ENCODE measurements at places on chromosomes 5 and 9.

DNA sequence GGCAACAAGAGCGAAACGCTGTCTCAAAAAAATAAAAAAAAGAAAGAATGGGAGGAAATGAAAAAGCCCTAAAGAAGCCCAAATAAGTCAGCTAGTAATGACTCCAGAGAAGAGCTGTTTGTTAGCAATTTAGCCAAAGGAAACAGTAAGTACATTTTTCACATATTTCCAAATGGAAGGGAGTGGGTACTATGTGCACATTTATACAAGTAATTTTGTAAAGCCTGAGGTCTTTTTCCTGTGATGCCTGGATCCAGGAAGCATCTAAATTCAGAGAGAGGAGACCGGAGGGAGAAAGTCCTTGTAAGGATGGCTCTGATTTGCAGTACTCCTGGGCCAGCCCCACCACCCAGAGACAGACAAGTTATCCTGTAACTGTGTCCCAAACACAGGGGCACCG lies 14.7 kb downstream of the FBP1 start:
- no peak for DNase-seq

GRCh38 chr9:77946969-77947620 lies 84.5 kb downstream of the GNAQ start:
- DNase-seq: no peak

DNA sequence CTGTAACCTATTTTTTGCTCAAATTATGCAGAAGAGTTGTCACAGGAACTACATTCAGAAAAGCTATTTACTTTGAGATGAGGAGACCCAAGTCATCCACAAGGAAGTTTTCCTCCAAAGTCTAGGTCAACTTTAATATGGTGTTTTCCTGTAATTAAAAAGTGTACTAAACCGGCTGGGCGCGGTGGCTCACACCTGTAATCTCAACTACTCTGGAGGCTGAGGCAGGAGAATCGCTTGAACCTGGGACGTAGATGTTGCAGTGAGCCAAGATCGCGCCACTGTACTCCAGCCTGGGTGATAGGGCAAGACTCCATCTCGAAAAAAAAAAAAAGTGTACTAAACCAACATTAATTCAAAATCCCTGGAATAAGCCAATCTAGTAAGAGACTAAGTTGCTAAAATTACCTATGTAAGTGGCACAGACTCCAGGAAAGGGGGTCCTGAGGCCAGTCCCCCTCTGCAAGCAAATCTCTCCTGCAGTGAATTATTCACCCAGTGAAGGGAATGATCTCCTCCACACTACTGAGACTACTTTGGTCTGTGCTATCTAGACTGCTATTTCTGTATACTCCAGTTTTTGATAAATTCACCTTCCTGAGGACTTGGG lies 38.9 kb downstream of the FNBP1 start:
- no peak for DNase-seq

DNA sequence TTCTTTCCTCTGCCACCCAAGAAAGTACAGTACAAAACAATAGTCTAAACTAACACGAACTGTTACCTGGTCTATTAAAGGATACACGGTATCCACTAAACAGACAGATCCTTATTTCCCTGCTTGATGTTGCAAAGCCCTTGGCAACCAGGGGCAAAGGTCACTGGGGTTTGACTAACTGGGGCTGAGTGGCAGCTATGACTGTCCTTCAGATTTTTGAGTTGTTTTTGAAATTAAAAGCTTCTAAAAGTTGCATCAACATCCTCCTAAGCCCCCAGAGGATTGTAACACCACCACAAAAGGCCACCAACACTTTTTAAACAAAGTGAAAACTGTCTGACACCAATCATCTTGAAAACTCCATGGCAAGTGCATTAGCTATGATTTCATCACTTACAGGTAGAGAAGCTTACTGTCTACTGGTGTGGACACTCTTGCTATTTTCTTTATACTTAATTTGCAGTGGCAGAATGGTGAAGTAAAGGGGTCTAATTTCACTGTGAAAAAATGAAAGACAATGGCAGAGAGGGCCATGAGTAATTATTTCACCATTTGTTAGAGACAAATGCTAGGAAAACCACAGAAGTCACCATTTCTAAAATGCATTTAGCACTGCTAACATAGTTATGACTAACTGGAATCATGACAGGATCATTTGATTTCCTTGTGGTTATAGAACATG lies 292.4 kb downstream of the EFNA5 start:
- no peak for DNase-seq

GRCh38 chr9:108786901-108787689 lies 68.7 kb downstream of the ACTL7B start:
- no peak for DNase-seq

DNA sequence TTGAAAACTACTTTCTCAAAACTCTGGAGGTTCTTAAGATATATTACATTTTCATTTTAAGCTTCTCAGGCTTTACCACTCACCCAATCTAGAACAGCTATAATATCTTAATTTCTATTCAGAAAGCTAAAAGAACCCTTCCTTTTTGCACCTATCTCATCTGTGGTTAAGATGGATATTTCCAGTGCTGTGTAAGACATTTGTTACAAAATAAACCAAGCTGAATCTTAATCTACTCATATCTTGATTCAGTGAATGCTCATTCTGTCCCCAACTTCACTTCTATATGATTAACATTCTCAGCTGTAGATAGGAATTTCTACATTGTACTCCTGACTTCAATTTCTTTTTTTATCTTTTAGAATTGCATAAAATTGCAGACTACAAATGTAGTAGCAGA lies 15.0 kb downstream of the ABHD17B start:
- DNase-seq: no peak

- DNase-seq: no peak
Measured at GRCh38 chr5:110476164-110476563, 250.3 kb downstream of the TMEM232 start.

GRCh38 chr5:87560528-87560927 lies 147.8 kb upstream of the CCNH start:
- no peak for DNase-seq

DNA sequence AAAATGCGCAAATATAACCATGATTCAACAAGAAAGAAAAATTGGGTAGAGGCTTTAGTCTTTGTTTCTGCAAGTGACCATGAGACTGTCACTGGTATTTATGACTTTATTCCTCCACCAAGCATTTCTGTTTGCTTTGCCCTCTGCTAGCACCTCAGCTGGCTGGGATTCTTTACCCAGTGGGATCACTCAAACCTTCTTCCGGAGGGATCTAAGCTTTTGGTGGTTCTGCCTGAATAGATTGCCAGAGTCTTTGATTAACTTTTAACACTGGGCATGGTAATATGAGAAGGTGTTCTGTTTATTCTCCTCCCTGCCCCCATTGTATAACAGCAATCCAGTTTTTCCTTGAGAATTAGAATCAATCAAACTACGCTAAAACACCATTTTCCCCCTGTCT lies 59.1 kb upstream of the FBN2 start:
- DNase-seq: no peak

DNA sequence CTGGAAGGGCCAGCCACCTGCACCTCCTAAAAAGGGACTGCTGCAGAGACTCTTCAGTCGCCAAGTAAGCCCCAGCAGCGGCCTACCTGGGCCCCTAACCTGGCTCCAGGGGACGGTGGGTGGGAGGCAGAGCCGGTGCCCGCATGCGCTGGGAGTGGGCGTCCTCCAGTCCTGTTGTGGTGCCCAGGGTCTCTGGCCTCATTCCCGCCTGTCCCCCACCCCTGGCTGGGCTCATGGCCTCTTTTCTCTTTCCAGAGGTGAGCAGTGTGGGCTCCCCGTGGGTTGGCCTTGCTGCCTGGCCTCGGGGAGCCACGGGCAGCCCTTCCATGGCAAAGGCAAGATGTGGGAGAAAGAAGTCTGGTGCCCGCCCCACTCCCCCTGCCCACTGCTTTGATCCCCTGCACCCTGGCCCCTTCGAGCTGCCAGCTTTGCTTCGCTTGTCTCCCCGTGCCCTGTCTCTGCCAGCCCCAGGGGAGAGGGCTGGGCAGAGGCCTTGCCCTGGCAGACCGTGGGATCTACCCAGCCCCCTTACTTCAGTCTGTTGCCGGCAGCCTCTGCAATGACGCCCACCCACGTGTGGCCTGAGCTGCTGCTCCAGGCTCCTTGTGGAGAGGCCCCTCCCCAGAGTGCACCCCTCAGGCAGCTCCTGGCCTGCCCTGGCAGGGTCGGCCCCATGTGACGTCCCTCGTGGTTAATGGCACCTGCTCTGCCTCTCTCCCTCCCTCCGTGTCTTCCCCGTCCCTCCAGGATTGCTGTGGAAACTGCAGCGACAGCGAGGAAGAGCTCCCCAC lies 5.4 kb upstream of the PRR7 start:
- no peak for DNase-seq

DNA sequence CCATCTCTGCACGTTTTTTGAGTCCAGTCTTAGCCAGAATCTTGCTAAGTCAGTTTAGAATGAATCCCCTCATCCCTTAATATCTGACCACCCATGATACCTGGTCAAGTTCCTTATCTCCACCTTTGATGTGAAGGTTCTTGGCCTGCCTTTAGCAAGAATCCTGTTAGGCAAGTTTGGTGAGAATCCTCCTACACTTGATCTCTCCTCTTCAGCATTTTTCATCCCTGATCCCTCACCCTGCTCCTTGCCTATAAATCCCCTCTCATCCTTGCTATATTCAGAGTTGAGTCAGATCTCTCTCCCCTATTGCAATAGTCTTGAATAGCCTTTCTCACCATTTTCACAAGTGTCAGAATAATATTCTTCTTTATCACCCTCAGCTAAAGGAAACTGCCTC lies 31.0 kb downstream of the SMIM23 start:
- DNase-seq: no peak

DNA sequence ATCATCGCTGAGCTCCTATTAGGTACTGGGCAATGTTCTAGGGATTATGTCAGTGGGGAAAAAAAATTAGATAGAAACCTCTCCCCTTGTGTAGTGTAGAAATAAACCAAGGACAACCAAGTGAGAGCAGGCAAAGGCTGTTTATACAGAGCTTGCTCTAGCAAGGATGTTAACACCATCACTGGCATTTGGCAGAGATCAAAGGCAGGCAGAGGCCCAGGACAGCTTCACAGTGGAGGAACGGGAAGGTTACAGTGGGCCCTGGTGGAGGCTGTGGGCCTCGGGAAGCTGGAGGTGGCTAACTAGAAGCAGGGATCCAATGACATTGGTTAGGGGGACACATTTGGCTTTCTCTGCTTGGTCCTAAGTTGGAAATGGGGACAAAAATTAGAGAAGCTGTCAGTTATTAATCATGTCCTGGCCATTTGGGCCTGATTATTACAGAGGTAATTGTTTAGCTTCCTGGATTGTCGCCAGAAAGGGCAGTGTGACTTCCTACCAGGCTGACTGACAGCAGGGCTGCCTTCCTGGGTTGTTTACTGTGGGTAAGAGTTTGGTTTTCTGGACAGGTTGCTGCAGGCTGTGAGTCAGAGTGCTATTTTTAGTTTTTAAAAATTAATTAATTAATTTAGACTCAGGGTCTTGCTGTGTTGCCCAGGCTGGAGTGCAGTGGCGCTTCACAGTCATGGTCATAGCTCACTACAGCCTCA lies 259.3 kb downstream of the ROR2 start:
- DNase-seq: no peak

DNA sequence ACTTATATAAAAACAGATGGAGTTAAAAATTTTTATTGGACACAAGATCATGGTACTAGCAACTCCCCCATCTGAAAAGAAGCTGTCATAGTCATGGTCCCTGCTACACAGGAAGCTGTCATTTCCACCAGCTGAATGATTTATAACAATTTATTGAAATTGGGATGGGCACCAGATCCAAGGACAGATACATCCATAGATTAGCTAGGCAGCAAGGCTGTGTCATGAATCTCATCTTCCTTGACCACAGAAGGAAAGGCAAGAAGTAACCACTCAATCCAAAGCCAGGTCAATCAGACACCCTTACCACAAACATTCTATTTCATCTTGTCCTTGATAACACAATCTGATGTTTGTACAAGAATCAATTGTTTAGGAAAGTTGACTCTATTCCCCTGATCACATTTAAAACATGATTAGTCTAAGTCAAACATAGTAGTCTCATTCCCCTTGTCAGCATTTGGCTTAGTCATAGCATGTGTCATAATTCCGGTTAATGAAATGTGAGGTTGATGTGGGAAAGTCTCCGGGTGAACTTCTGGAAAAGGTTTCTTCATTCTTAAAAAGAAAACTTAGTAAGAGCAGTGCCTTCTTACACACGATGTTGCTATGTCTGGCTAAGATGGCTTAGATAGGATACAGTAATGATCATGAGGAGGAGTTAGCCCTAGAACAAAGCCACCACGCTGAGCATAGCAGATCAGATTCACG lies 462.6 kb upstream of the PAPPA start:
- DNase-seq: no peak

- DNase-seq: no peak
Measured at GRCh38 chr5:123512611-123513461, 859 bp downstream of the CSNK1G3 start.

- no peak for DNase-seq
Measured at GRCh38 chr5:14756478-14756877, 92.0 kb downstream of the OTULIN start.

- DNase-seq: no peak
Measured at GRCh38 chr5:2238732-2239131, 356.0 kb upstream of the IRX4 start.

DNA sequence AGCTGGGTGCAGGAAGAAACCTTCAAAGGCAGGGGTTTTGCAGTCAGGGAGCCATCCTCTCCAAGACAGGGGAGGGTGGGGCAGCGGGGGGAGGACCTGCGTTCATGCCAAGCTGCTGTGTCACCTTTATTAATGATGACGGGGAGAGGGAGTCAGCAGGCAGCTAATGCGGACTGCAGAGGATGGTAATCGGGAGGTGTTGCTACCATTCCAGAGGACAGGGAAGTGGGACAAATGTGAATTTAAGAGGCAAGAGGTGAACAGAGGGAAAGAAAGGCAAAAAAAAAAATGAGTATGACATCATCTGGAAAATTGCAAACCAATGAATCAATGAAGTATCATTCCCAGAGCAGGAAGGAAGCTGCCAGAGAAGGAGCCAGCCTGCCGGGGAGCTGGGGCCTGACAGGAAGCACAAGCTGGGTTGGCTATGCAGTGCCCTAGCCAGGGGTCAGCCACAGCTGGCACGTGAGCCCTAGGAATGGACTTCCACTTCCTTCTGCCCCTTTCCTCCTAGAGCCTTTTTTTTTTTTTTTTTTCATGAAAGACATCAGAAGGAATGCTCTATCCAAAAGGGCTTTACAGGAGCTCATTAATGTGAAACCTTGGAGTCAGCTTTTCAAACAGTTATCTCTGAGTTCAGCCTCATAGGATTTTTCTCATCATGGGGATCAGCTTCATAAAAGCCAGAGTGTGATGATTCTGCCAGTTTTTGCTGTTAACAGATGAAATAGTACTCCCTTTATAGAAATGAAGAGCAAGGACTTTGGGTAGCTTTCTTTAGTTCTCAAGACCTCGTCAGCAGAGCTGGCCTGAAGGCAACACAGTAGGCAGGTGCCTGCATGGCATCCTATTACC lies 9.2 kb downstream of the INSYN2B start:
- DNase-seq: no peak

GRCh38 chr5:7825630-7826029 lies 25.3 kb downstream of the CFAP90 start:
- DNase-seq: no peak

Data from NCI-H2107 (cell line).